ENCODE measurements at places on chromosomes 11 and 22. TPM values are rescaled to one million over a fixed set of nuclear protein-coding genes. Genes with fewer than 3 reads are reported as not detected.

The CRYBB2 gene
- total RNA-seq: 0.84 TPM

The DEUP1 gene
- not detected for total RNA-seq

DNA sequence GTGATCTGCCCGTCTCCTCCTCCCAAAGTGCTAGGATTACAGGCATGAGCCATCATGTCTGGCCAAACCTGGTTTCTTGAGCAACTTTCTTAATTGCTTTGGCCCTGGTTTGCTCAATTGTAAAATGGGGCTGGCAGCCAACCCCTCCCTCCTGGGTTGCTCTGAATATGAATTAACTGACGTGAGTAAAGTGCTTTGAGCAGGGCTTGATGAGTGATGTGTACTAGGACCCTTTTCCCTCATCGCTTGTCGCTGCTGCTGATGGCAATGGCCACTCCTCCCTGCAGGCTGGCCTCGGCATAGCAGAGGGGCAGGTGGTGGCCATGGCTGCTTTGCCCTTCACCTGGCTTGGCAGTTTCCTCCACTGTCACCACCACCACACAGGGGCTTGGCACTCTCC is 41.5 kb downstream of the RNF141 start:
- no peak for DNase-seq

The HEPHL1 gene
- total RNA-seq: 0.06 TPM

DNA sequence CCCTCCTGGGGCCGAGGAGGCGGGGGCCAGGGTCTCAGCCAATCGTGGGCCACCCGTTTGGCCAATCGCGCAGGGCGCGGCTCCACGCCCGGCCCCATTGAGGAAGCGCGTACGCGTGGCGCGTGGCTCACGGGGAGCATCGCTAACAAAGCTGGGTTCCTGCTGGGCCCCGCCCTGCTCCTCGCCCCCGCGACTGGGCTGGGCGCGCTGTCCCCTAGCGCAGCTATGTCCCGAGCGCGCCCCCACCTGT is 614 bp upstream of the ASCL2 start:
- peak; percentile 36 for DNase-seq
